ENCODE measurements at places on chromosomes 4 and X. TPM values are rescaled to one million over a fixed set of nuclear protein-coding genes. Genes with fewer than 3 reads are reported as not detected.

Gene WDR17
- total RNA-seq = not detected

Gene KLHL34
- total RNA-seq = not detected

Gene CITED1
- total RNA-seq = not detected

Gene SSX3
- total RNA-seq = not detected

DNA sequence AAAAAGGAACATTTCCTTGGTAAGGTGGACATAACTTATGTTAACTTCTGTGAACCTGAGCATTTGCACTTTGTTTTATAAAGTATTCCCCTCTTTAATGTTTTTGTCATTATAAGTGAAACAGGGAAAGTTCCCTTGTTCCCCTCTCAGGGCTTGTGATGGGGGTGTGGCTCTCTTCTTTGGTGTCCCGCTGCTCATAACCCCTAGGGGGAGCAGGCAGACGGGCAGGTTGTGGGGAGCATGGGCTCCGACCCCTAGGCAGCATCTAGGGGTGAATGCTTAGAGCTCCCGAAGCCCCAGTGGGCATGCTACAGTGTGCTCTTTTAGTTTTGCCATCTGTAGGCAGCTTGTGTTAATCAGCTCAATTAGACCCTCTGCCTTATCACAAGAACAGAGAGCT lies 200.4 kb downstream of the DACH2 start:
- no peak for DNase-seq

DNA sequence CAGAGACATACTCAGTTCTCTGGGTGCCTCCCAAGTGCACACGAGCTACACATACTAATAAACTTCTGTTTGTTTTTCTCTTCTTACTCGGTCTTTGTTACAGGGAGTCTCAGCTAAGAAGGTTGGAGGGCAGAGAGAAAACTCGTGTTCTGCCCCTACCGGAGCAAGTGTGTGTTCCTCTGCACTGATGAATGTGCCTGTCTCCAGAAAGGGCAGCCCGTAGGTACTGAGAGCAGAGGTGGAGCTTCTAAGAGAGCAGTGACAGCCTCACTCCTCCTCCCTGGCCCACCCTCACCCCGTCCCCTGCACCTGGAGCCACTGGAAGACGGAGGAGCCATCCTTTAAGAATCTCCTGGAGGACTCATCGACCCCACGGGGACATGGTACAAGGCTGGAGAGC lies 67.6 kb downstream of the MTNR1A start:
- DNase-seq = no peak

- peak; percentile 97 for DNase-seq
Measured at GRCh38 chrX:45771114-45771513, 570.4 kb upstream of the DIPK2B start.

GRCh38 chrX:68991691-68992345 lies 163.0 kb downstream of the EFNB1 start:
- DNase-seq = no peak

GRCh38 chr4:25424539-25425228 lies 47.6 kb downstream of the ANAPC4 start:
- DNase-seq = no peak

GRCh38 chr4:57081651-57082621 lies 28.2 kb downstream of the IGFBP7 start:
- no peak for DNase-seq

GRCh38 chrX:97306771-97307470 lies 423.2 kb downstream of the RPA4 start:
- DNase-seq = no peak

GRCh38 chr4:141127884-141128283 lies 5.4 kb downstream of the RNF150 start:
- no peak for DNase-seq

GRCh38 chrX:139018436-139018835 lies 306.9 kb upstream of the FGF13 start:
- DNase-seq = no peak

- DNase-seq = no peak
Measured at GRCh38 chr4:6381571-6382123, 90.8 kb downstream of the PPP2R2C start.

- no peak for DNase-seq
Measured at GRCh38 chr4:8706216-8707044, 113.9 kb downstream of the CPZ start.

GRCh38 chr4:85452058-85452731 lies 22.8 kb upstream of the ARHGAP24 start:
- no peak for DNase-seq
